Activated naive CD4-positive, alpha-beta T cell treated with anti-CD3 and anti-CD28 coated beads, Interleukin-2, amount 50 U/mL, for 72 hours (primary cell): ENCODE measurements at places on chromosomes 13 and 19. TPM values are rescaled to one million over a fixed set of nuclear protein-coding genes. Genes with fewer than 3 reads are reported as not detected.

DNA sequence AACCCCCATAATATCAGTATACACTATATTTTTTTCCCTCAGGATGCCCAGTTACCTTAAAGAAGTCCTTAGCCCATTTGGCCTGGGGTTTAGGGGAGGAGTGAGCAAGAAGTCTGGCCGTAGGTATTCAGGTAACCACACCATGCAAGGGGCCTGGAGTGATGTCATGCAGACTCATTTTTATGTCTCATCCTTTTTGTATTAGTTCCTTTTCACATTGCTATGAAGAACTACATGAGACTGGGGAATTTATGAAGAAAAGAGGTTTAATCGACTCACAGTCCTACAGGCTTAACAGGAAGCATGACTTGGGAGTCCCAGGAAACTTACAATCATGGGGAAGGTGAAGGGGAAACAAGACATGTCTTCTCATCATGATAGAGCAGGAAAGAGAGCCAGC lies 12.2 kb downstream of the TPP2 start:
- no peak for DNase-seq

Gene DNAAF3
- 0.55 TPM for total RNA-seq

Gene ZNF607
- total RNA-seq, result 5.7 TPM

DNA sequence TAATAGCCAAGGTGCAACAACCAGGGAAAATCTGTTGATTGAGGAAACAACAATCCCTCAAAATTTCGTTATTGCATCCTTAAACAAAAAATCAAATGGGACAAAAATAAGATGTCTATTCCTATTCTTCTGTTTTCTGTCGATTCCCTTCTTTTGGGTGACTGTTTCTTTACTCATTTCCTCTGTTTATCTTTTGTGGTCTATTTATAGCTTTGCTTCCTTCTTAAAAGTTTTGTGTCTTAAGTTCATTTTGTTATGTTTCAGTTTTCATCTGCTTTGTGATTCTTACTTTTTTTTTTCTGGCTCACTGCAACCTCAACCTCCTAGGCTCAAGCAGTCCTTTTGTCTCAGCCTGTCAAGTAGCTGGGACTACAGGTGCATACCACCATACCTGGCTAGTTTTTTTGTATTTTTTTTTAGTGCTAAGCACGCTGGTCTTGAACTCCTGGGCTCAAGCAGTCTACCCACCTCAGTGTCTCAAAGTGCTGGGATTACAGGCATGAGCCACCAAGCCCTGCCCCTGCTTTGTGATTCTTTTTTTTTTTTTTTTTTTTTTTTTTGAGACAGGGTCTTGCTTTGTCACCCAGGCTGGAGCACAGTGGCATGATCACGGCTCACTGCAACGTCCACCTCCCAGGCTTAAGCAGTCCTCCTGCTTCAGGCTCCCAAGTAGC lies 10.4 kb downstream of the ZNF146 start:
- no peak for DNase-seq

GRCh38 chr19:39498798-39499642 lies at the start of gene DLL3:
Gene DLL3 (plus strand): TSS chr19:39498947. CDS start chr19:39498975, 28 bp downstream.
- DNase-seq, result no peak

GRCh38 chr13:60227158-60227557 lies 63.4 kb upstream of the DIAPH3 start:
- no peak for DNase-seq

DNA sequence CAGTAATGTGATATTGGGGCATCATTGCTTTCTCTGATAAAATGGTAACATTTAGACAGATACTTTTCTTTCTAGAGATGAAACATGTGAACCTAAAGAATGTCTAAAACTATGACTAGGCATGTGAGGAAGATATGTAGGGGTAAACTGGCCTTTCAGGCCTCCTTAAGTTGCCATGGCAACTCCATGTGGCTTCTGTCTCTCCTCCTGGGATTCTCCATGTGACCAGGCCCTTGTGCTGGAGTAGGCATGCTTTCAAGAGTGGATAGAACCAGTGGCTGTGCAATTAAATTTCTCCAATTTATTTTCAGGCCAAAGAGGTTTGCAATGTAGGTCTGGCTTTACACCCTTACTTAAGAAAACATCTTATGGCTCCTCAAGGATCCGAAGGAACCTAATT lies 130.8 kb downstream of the OLFM4 start:
- no peak for DNase-seq

Gene PDE4C
- 0.12 TPM for total RNA-seq
